ENCODE measurements at places on chromosomes 12 and 14.

- DNase-seq, result no peak
These were observed 436.1 kb downstream of the TMEM132D start for GRCh38 chr12:129467726-129468125.

GRCh38 chr12:49026101-49026500 is 7.5 kb upstream of the PRKAG1 start:
- no peak for DNase-seq

DNA sequence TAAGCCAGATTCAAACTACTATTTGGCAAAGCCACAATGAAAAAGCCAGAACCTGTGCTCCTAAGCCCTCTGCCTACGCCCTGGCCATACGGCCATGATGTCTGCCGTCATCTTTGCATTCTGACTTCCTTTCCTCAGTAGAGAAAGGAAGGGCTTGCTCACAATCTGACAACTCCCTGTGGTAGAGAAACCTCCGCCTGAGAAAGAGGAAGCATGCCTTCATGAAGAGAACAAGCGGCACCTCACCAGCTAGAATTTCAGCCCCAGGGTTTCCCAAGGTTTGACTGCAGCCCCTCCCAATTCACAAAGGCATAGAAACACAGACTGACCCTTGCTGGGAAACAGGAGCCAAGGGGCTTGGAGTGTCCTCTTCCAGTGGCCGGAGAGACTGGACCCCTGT is 25.7 kb downstream of the TEP1 start:
- DNase-seq, result no peak

GRCh38 chr12:28601570-28602058 is 411.4 kb downstream of the CCDC91 start:
- DNase-seq, result no peak

- no peak for DNase-seq
These were observed 61.7 kb upstream of the RFLNA start for GRCh38 chr12:124233041-124233796.

GRCh38 chr14:67510121-67510520 is 21.6 kb upstream of the TMEM229B start:
- no peak for DNase-seq

DNA sequence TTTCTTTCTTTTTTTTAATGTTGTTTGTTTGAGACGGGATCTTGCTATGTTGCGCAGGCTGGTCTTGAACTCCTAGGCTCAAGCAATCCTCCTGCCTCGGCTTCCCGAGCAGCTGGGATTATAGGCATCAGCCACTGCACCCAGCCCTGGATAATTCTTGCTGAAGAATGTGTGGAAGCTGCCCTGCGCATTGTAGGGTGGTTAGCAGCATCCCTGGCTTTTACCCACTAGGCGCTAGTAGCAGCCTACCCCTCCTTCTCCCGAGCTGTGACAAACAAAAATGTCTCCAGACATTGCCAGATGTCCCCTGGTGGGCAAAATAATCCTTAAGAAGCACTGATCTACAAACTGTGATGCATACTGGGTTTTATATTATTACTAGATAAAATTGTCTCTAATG is 6.6 kb downstream of the DCAF4 start:
- DNase-seq, result no peak

DNA sequence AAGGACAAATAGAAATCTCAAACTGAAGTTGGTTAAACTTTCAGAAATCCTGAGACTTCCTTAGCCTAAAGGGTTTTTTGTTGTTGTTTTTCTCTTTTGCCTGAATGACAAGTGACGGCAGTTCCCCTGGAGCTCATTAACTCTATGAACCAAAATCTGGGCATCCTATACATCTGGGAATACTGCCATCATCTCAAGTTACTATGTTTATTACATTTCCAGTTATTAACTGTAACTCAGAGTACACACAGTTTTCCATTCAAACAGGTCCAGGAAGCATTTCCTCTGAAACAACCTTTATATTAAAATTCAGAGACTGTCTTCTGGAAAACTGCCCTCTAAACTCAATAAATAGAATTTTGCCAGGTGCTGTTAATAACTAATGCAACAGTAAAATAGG is 55.6 kb upstream of the CDKL1 start:
- DNase-seq, result no peak

DNA sequence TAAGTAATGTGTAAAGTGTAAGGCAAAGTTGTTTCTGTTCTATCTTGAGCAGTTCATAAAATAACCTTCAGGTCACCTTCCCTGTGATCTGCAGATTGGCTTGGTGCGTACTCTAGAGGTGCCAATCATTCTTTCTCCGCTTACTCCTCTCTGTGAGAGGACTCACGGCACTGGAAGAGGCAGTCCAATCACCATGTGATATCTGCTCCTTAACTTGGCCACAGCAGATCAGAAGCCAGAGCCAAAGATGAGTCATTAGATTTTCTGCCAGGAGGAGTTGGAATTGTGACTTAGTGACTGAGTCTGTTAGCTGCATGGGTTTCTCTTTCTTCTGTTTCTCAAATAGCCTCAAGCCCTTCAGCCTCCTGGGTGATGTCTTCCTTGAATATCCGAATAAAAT is 165.5 kb downstream of the SLC41A2 start:
- DNase-seq, result no peak

Data from T follicular helper cell (primary cell).